NCI-H1694 (cell line): ENCODE measurements at places on chromosomes 2 and 18.

- peak; percentile 81 for DNase-seq
Observed at GRCh38 chr2:85813982-85814801, 60.4 kb downstream of the ATOH8 start.

DNA sequence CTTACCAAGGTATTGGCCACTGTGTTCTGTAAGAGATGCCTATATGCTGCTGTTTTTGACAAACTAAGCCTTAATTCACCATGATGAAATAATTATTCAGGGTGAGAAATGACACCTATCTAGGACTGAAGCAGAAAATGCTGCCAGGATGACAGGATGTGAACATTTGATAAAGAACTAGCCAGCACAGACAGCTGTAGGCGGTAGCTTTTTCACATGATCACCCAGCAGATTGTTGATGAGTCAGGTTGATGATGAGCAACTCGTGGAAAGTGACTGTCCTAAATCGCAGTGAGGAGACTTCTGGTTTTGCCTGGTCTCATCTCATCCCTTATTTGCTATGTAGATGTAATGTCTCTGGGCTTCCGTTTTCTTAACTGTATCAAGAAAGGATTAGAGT is 144.1 kb downstream of the PRPF40A start:
- no peak for DNase-seq

DNA sequence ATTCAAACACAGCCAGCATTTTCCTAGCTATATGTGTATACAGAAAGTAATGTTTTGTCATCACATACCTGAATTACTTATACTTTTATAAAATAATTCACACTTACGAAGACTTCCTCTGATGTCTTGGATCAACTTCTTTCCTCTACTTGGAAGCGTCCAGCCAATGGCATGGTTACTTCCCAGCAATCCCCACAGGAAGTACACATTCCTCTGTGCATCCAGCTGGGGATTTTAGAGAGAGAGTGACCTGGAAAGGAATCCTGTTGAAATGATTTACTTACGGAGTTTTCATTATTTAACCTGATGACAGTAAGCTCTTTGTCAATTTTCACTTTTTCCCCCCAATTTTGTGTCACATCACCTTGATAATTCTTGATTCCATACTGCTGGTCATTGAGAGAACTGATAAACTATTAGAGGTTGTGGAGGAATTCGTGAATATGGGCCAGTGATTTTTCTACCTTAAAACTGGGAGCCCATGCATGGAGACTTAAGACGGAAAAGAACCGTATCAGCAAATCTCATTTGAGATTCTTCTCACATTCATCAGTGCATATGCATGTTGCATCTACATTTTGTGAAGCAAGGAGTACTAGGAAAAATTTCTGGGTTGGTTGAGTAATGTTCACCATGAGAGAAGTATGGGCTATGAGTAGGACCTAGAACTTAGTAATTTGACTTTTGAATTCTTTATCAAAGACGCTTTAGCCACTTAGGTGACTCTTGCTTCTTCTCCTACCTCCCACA is 9.0 kb upstream of the IL18R1 start:
- DNase-seq, result no peak

- DNase-seq, result no peak
Observed at GRCh38 chr2:39782591-39782990, 3.5 kb upstream of the THUMPD2 start.

GRCh38 chr2:227632827-227633226 is 15.5 kb downstream of the SCYGR4 start:
- no peak for DNase-seq

DNA sequence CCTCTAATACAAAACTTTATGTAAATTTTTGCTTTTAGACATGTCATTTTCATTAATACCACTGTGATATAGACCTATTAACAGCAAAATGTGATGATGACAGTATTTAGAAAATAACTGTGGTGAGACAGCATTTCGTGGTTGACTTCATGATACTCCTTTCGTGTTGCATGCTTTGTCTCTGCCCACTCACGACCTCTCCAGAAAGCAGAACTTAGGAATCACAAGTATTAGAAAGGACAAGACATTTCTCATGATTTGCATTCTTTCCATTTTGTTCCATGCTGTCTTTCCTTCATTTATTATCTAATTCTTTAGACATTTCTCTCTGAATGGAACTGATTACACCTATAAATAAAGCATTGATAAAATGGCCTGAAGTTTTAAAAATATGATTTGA is 85.2 kb upstream of the POU3F3 start:
- no peak for DNase-seq

DNA sequence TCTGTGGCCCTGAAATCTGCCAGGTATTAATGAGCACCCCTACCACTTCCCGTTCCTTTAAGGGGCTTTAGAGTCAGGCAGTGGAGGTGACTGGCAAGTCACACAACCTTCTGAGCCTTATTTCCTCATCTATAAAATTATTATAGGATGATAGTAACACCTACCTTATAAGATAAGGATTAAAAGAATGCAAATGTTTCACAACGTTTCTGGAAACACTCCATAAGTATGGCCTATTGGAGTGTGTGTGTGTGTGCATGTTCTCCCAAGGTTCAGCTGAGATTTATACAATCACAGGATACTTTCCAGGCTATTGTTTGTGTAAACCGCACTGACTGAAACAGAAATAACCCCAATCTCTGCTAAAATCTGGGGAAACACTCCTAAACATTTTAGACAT is 176.0 kb downstream of the PDE11A start:
- DNase-seq, result no peak

DNA sequence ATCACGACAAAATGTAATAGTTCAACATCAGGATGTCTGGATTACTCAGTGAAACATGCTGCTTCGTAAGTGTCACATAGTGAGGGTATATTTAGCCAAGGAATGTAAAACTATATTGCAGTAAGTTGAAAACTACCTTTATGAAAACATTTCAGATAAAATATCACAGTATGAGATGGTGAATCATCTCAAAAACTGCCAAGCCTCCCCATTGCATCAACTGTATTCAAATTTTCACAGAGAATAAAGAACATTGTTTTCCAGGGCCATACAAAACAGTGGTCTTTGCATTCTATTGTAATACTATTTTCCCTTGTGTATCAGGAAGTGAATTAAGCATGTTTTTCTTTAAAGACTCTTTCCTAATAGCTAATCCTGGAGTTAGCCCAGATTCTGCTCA is 47.6 kb upstream of the MSTN start:
- DNase-seq, result no peak

GRCh38 chr2:111944531-111945210 is 46.3 kb downstream of the MERTK start:
- no peak for DNase-seq

DNA sequence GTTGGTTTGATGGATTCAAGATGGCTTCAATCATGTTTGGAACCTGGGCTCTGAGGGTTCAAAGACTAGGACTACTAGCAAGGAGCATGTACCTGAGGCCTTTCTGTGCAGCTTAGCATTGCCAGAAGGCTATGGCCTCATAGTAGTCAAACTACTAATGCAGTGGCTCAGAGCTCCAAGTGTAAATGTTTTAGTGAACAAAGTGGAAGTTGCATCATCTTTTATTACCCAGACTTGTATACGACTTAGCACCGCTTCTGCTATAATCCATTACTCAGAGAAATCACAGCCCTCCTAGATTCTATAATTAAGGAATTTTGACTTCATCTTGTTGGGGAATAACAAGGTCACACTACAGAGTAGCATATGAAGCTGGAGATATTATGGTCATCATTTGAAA is 210.5 kb downstream of the ERBB4 start:
- DNase-seq, result no peak

DNA sequence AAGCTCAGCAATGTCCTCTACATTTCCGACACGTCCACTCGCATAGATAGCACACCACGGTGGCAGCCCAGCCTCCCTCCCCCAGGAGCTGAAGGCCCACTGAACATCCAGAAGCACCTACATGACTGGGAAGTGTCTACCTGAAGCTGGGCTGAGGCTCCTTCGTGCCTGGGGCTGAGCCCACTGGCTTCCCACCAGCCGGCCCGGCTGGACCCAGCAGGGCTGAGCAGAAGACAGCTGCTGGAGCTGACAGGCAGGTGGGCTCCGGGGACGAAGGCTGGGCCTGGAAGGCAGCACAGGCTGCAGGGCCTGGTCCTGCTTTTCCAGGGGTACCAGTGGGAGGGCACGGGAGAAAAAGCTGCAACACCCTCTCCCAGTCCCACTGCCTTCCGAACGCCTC is 13.5 kb downstream of the SDC1 start:
- no peak for DNase-seq

DNA sequence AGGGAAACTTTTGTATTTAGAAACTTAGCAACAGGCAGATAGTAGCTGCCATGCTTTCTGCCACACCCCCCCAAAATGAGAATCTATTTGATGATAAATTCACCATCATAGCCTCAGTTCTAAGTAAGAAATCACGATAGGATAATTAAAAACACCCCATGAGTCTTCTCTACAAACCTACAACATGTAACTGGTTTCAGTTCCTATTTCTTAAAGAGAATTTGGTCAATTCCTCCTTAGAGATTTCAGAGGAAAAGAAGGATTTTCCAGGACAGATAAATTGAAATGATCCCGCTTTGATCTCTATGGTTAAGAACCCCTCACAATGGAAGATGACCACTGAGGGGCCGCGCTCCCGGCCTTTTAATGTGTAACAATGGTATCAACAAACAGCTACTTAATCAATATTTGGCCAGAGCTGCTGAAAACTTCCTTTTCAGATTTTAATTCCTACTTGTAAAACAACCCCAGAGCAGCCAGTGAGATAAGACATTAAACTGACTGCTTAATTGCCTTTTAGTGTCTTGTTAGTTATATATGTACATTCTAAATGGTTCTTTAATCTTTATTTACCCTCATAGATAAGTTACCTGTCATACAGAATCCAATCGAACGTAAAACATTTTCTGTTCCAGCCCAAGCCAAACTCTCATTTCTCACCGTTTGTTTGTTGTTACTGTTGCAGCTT is 10.1 kb downstream of the PAX3 start:
- DNase-seq, result no peak

- DNase-seq, result no peak
Observed at GRCh38 chr2:236867441-236868260, 218.0 kb upstream of the COPS8 start.

DNA sequence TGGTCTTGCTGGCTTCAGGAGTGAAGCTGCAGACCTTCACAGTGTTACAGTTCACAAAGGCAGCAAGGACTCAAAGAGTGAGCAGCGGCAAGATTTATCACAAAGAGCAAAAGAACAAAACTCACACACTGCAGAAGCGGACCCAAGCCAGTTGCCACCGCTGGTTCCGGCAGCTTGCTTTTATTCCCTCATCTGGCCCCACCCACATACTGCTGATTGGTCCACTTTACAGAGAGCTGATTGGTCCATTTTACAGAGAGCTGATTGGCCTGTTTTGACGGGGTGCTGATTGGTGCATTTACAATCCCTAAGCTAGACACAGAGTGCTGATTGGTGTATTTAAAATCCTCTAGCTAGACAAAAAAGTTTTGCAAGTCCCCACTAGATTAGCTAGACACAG is 37.2 kb upstream of the ZNF532 start:
- no peak for DNase-seq

GRCh38 chr2:82411071-82411470 is 2048.0 kb downstream of the SUCLG1 start:
- no peak for DNase-seq

DNA sequence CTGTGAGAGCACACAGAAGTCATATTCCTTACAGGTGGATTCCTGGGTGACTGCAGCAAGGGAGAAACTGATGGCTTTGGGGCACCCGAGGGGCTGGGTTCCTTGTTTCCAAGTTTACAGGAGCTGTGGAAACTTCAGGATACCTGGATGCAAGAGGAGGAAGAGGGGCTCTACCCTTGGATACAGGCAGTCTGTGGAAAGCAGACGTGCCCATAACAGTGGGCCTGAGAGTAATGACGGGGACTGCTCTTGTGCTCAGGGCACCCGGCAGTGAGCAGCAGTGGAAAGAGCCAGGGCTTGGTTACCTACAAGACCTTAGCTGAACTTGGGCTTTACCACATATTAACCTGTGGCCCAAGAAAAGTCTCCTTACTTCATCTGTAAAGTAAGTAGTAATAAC is 102.2 kb upstream of the TGFA start:
- no peak for DNase-seq

DNA sequence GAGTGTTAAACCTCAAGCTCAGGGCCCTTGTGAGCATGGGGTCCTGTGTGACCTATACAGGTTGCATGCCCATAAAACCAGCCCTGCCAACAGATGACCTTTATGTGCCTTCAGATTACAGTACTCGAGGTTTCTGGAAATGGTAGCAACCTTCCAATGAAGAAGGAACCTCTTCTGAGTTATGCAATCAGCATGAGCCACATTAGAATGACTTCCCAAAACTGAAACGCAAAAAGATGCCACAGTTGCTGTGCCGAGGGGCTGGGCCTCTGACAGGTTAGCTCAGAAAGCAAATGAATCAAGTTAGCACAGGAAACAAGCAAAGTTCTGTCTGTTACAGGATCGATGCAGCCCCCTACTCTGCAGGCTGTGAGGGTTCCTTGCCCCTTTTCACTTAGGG is 37.7 kb downstream of the TGFA start:
- DNase-seq, result no peak

- no peak for DNase-seq
Observed at GRCh38 chr2:60159519-60159918, 393.9 kb downstream of the BCL11A start.

- DNase-seq, result no peak
Observed at GRCh38 chr2:140353541-140353940, 1573.4 kb upstream of the NXPH2 start.

- DNase-seq, result no peak
Observed at GRCh38 chr2:102637358-102637757, 18.0 kb downstream of the SLC9A2 start.

DNA sequence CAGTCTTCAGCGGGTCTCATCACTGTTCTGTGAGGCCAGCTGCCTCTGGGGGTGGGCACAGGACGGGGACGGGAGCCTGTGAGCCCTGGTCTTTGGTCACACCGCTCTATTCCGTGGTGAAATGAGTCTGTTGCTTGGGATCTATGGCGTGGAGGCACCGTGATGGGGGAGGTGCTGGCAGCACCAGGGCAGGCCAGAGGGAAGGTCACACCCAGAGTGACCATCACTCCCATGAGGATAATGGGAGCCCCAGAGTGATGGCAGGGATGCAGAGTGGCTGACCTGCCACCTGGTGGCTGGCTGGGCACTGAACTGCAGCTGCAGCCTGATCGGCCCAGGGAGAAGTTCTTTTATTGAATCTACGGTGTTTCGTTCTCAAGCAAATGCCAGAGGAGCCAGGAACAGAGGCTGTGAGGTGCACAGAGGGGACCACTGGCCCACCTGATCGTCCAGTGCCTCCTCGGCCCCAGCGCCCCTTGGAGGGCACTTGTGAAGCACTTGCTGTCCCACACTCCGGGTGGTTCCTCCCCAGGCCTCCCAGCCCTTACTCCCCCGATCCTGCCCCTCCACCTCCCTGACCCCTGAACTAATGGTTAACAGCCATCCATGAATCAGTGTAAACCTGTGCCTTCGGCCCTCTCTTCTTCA is 17.9 kb downstream of the KCNIP3 start:
- DNase-seq, result no peak

GRCh38 chr2:134227666-134228065 is 26.2 kb upstream of the MGAT5 start:
- no peak for DNase-seq
